Activated CD8-positive, alpha-beta T cell treated with anti-CD3 and anti-CD28 coated beads, Interleukin-2, amount 10 ng/mL, durations not matched to agents 7 days and 5 days (primary cell): ENCODE measurements at places on chromosomes 4 and X. TPM values are rescaled to one million over a fixed set of nuclear protein-coding genes. Genes with fewer than 3 reads are reported as not detected.

DNA sequence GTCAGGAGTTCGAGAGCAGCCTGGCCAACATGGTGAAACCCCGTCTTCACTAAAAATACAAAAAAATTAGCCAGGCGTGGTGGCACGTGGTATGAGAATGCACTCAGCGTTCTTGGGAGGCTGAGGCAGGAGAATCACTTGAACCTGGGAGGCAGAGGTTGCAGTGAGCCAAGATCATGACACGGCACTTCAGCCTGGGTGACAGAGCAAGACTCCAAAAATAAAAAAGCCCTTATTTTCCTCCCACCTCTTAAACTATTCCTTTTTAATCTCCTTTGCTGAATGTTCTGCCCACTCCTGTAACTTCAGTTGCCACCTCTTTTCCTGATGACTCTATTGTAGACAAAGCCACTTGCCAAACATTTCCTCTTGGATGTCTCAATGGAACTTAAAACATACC lies 72.6 kb downstream of the TAF1 start:
- H3K4me3 ChIP-seq, result no peak overlapping the region
- DNase-seq, result no peak
- H3K36me3 ChIP-seq, result peaks cover 36% of the 10 kb centered on the region

DNA sequence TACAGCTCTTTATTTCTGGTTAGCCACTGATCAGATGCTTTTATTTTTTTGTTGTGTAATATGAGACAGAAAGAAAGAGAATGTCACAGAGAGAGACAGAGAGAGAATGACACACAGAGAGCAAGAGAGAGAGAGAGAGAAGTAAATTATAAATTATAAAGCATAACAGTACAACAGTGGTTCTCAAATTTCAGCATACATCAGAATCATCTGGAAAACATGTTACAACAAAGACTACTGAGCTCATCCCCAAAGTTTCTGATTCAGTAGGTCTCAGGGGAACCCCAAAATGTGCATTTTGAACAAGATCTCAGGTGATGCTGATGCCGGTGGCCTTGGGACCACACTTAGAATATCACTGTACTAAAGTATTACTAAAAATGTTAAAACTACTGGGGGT lies 245.8 kb upstream of the DIAPH2 start:
- no peaks in the 10 kb centered on the region for H3K36me3 ChIP-seq
- no peak overlapping the region for H3K27ac ChIP-seq
- no peak for DNase-seq

DNA sequence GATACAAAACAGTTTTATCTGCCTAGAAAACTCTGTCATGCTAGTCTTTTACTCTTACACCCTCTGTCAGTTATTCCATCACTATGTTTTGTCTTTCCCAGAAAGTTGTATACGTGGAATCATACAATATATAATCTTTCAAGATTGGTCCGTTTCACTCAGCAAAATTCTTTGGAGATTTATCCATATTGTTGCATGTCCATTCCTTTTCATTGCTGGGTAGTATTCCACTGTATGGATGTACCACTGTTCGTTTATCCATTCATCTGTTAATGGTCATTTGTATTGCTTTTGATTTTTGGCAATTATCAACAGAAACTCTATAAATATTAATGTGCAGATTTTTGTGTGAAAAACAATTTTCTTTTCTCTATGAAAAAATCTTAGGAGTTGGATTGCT lies 63.1 kb downstream of the GLUD2 start:
- H3K4me3 ChIP-seq, result no peak overlapping the region
- H3K36me3 ChIP-seq, result no peaks in the 10 kb centered on the region
- no peak for DNase-seq
- no peak overlapping the region for H3K27ac ChIP-seq
- H3K27me3 ChIP-seq, result no peaks in the 10 kb centered on the region

GRCh38 chrX:97743014-97743413 lies 859.3 kb downstream of the RPA4 start:
- no peaks in the 10 kb centered on the region for H3K4me1 ChIP-seq
- H3K27me3 ChIP-seq, result no peaks in the 10 kb centered on the region
- no peak for DNase-seq
- no peaks in the 10 kb centered on the region for H3K36me3 ChIP-seq

Gene SSX2B
- total RNA-seq, result not detected

Gene CLDN2
- total RNA-seq, result not detected

DNA sequence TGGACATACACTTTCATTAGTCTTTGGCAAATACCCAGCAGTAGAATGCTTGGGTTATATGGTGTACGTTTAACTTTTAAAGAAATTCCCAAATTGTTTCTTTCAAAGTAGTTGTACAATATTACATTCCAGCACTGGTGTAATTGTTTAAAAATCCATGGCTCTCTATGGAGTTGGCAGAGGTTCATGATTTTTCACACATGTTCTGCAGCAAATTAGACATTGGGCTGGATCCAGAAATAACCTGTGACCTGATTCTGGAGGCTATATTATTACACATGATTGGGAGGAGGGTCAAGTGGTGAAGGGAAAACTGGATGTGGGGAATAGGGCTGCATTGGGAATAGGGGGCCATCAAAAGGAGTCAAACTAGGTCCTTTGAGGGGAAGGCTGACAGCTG lies 41.9 kb downstream of the MAMLD1 start:
- H3K27ac ChIP-seq, result no peak overlapping the region
- no peak for DNase-seq
- peaks cover 5% of the 10 kb centered on the region for H3K4me1 ChIP-seq
- no peaks in the 10 kb centered on the region for H3K36me3 ChIP-seq
- no peak overlapping the region for H3K4me3 ChIP-seq

Gene CENPVL2
- total RNA-seq, result not detected

- no peak overlapping the region for H3K4me3 ChIP-seq
- no peaks in the 10 kb centered on the region for H3K4me1 ChIP-seq
- no peak for DNase-seq
Measured at GRCh38 chr4:3676196-3676595, 90.0 kb upstream of the ADRA2C start.

- no peak overlapping the region for H3K27ac ChIP-seq
- no peak overlapping the region for H3K4me3 ChIP-seq
- no peak for DNase-seq
- H3K27me3 ChIP-seq, result no peaks in the 10 kb centered on the region
- no peaks in the 10 kb centered on the region for H3K36me3 ChIP-seq
Measured at GRCh38 chrX:111467896-111468295, 43.5 kb upstream of the SERTM2 start.

GRCh38 chr4:83731609-83732008 lies 195.7 kb downstream of the GPAT3 start:
- no peaks in the 10 kb centered on the region for H3K27me3 ChIP-seq
- H3K4me3 ChIP-seq, result no peak overlapping the region
- no peak overlapping the region for H3K27ac ChIP-seq
- no peaks in the 10 kb centered on the region for H3K36me3 ChIP-seq
- DNase-seq, result no peak
- no peaks in the 10 kb centered on the region for H3K4me1 ChIP-seq

Gene ZNF157
- total RNA-seq, result 0.32 TPM

GRCh38 chr4:53365121-53365485 lies 758 bp downstream of the SCFD2 start:
- H3K27ac ChIP-seq, result peak overlapping the region; percentile 93
- H3K27me3 ChIP-seq, result peaks cover 7% of the 10 kb centered on the region
- peaks cover 41% of the 10 kb centered on the region for H3K4me1 ChIP-seq
- H3K36me3 ChIP-seq, result peaks cover 20% of the 10 kb centered on the region

GRCh38 chr4:138118270-138118669 lies 123.9 kb downstream of the SLC7A11 start:
- no peak overlapping the region for H3K27ac ChIP-seq
- H3K4me3 ChIP-seq, result no peak overlapping the region
- H3K36me3 ChIP-seq, result no peaks in the 10 kb centered on the region
- DNase-seq, result no peak
- no peaks in the 10 kb centered on the region for H3K4me1 ChIP-seq
- H3K27me3 ChIP-seq, result no peaks in the 10 kb centered on the region

Gene DMRTC1
- total RNA-seq, result not detected

GRCh38 chr4:156969101-156969500 lies 2.5 kb downstream of the PDGFC start:
- no peak overlapping the region for H3K4me3 ChIP-seq
- H3K27me3 ChIP-seq, result peaks cover 39% of the 10 kb centered on the region
- no peak for DNase-seq
- H3K4me1 ChIP-seq, result peaks cover 5% of the 10 kb centered on the region
- H3K36me3 ChIP-seq, result no peaks in the 10 kb centered on the region
- H3K27ac ChIP-seq, result no peak overlapping the region

DNA sequence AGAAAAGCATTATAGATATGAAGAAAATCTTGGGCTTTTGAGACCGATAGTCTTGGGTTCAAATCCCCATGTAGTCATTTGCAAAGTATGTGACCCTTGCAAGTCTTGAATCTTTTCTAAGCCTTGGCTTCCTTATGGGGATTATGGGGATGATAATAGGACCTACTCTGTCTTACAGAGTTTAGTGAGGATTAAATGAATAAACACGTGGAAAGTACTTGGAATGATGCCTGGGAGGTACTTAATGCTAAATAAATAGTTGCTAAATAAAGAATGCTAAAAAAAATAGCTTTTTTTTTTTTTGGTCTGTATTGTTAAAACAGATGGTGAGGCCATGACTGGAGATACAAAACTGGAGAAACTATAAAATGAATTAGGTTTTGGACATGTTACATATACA lies 292.7 kb downstream of the GPAT3 start:
- H3K27me3 ChIP-seq, result no peaks in the 10 kb centered on the region
- no peaks in the 10 kb centered on the region for H3K36me3 ChIP-seq
- H3K4me1 ChIP-seq, result no peaks in the 10 kb centered on the region
- H3K27ac ChIP-seq, result no peak overlapping the region
- H3K4me3 ChIP-seq, result no peak overlapping the region

GRCh38 chr4:189143263-189143952 lies 797.3 kb upstream of the FRG1 start:
- no peaks in the 10 kb centered on the region for H3K36me3 ChIP-seq
- H3K27ac ChIP-seq, result no peak overlapping the region
- no peak for DNase-seq
- H3K27me3 ChIP-seq, result no peaks in the 10 kb centered on the region
- H3K4me3 ChIP-seq, result no peak overlapping the region

DNA sequence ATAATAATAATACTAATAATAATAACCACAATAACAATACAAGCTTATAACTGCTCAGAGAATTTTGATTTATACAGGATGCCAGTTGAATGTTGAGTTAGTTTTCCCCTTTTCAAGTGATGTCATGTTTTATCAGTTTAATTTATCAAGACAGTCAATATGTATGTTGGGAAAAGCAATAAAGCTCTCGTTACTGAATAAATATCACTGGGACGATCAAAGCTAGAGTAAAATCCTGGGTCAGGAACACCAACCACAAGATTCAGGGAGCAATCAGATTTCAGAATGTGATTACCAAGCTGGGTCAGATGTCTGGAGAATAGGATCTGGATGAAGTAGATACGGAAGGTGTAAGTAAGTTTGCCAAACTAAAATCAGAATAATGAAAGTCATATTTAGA lies 179.6 kb downstream of the GRID2 start:
- no peaks in the 10 kb centered on the region for H3K36me3 ChIP-seq
- H3K4me1 ChIP-seq, result no peaks in the 10 kb centered on the region
- H3K27me3 ChIP-seq, result no peaks in the 10 kb centered on the region
- no peak overlapping the region for H3K4me3 ChIP-seq

GRCh38 chrX:9980927-9981326 lies 13.8 kb downstream of the CLDN34 start:
- H3K27me3 ChIP-seq, result peaks cover 1% of the 10 kb centered on the region
- no peak overlapping the region for H3K27ac ChIP-seq
- DNase-seq, result no peak
- H3K4me3 ChIP-seq, result no peak overlapping the region

Gene MAGEA8
- total RNA-seq, result not detected

DNA sequence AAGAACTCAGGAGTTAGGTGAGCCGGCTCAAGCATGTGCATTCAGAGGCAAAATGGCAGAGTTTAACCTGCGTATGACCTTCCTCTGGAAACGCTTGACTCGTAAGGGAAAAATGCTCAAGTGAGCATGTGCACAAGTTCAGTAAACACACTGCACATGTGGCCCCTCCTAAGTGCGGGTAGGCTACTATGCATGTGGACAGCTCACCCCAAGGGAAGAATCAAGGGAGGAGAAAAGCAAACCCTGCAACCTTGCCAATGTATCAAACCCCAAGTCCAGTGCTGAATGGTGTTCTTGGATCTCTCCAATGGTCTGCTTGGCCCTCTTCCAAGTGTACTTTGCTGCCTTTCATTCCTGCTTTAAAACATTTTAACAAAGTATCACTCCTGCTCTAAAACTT lies 407.1 kb downstream of the ADAM29 start:
- H3K27ac ChIP-seq, result no peak overlapping the region
- DNase-seq, result no peak
- no peak overlapping the region for H3K4me3 ChIP-seq

Gene PTCHD1
- total RNA-seq, result not detected

- no peaks in the 10 kb centered on the region for H3K27me3 ChIP-seq
- no peak for DNase-seq
- H3K4me3 ChIP-seq, result no peak overlapping the region
- no peaks in the 10 kb centered on the region for H3K4me1 ChIP-seq
- no peaks in the 10 kb centered on the region for H3K36me3 ChIP-seq
Measured at GRCh38 chr4:21012851-21013331, 312.6 kb downstream of the PACRGL start.

- no peak overlapping the region for H3K27ac ChIP-seq
- no peaks in the 10 kb centered on the region for H3K36me3 ChIP-seq
- H3K4me3 ChIP-seq, result no peak overlapping the region
- H3K4me1 ChIP-seq, result no peaks in the 10 kb centered on the region
- DNase-seq, result no peak
- H3K27me3 ChIP-seq, result no peaks in the 10 kb centered on the region
Measured at GRCh38 chrX:104330966-104331365, 76.2 kb upstream of the ESX1 start.

Gene PCDH7
- total RNA-seq, result not detected

GRCh38 chr4:86603311-86603885 lies 9.3 kb downstream of the PTPN13 start:
- DNase-seq, result no peak
- H3K36me3 ChIP-seq, result no peaks in the 10 kb centered on the region
- H3K27me3 ChIP-seq, result peaks cover 2% of the 10 kb centered on the region
- no peaks in the 10 kb centered on the region for H3K4me1 ChIP-seq

DNA sequence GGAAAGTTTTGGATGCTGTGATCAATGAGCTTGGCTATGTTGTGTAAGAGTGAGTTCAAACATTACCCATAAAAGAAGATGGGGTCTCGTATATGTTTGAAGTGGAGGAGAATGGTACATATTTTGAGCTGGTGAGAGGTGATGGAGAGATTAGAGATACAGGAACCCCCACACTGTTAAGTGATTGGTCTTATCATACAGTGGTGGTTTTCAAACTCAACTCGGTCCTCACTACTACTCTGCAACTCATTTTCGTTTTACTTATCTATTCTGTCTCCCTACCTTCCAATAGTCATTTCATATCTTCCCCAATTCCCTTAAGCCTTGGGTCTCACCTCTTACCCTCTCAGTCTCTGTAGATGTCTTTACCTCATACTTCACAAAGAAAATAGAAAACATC lies 16.4 kb upstream of the TNIP3 start:
- no peak for DNase-seq
- H3K4me1 ChIP-seq, result peaks cover 64% of the 10 kb centered on the region
- peaks cover 38% of the 10 kb centered on the region for H3K36me3 ChIP-seq
- peak overlapping the region; percentile 67 for H3K27ac ChIP-seq
- no peaks in the 10 kb centered on the region for H3K27me3 ChIP-seq

DNA sequence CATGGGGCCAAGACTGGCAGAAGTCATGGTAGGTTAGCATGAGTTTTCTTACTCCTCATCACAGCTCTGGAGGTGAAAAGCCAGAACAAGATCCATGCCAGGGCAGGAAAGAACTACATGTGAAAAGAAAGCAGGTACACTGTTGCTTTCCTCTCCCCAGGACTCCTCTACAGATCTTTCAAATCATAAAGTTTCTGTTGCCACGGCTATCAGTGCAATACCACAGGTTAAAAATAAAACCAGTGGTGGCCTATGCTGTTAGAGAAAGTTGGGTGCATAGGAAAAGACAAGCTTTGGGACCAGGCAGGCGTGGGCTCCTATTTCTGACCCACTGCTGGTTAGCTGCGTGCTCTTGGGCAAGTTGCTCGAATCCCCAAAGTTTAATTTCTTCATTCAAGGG lies 81.4 kb downstream of the SH3RF1 start:
- no peaks in the 10 kb centered on the region for H3K36me3 ChIP-seq
- H3K4me1 ChIP-seq, result no peaks in the 10 kb centered on the region
- H3K4me3 ChIP-seq, result no peak overlapping the region
- DNase-seq, result no peak
